Foreskin fibroblast (primary cell): ENCODE measurements at places on chromosomes 3 and 15.
A peak's percentile ranks its signal among the peaks of the same experiment; 100 is the strongest.

DNA sequence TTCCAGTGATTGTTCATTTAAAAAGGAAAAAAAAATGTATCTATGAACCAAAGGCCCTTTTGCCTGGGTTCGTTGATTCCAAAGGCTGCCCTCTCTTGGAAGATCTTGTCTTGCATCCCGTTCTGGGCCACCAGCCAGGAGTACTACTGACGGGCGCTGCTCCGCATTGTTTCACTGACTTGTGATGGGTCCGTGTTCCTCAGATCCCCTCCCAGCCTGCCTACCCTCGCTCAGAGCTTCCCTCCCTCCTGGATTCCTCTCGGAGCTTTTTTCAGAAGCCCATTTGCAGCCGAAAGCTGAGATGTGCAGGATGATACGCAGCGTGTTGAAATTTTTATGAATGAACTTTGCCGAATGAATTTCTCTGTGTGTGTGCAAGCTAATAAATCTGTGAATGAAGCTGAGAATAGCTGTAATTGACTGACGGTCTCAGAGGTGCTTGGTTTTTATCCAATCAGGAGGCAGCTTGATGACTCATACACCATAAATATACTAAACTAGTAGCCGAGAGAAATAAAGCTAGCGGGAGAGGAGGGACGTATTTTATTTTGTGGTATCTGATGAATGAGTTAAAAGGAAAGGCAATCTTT is at the start of gene SHC4:
Gene SHC4 (minus strand): TSS at position 396 of the 590 bp plus-strand sequence. CDS start 904 bp downstream, outside the sequence.
- DNase-seq = peak; percentile 79

DNA sequence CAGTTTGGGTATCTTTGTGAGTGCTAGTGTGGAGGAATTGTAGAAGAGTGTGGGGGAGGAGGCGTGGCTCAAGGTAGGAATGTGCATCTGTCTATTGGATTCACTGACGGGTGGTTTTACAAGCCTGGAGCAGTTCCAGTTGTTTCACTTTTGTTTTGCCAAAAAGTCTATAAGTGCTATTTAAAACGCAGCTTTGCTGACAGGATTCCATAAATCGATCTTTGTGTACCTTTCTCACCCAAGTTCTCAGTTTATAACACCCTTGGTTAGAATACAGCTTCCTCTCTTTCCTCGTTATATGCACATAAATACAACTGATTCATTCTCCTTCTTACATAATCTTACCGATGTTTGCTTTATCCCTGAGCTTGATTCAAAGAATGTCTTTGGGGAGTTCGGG is 123.2 kb upstream of the UBE2E2 start:
- DNase-seq = no peak

GRCh38 chr3:39911465-39912309 is 102.3 kb downstream of the MYRIP start:
- DNase-seq = peak; percentile 24

- no peak for DNase-seq
Observed at GRCh38 chr3:46996689-46997452, 17.4 kb downstream of the NBEAL2 start.

DNA sequence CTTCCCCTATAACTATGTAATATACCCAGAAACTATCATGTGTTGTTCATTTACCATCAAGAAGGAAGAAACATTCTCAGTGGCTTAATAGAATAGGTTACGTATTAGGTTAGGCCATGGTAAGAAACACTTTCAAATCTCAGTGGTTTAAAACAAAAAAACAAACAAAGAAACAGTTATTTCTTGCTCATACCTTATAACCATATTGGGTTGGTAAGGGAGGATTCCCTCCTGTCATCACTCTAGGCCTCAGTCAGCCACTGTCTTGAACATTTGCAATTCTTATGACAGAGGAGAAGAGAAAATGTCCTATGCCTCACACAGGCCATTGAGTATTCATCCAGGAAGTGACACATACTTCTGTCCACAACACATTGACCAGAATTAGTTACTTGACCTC is 727.7 kb upstream of the NECTIN3 start:
- peak; percentile 81 for DNase-seq

GRCh38 chr15:32098033-32098432 is 67.7 kb downstream of the CHRNA7 start:
- no peak for DNase-seq

DNA sequence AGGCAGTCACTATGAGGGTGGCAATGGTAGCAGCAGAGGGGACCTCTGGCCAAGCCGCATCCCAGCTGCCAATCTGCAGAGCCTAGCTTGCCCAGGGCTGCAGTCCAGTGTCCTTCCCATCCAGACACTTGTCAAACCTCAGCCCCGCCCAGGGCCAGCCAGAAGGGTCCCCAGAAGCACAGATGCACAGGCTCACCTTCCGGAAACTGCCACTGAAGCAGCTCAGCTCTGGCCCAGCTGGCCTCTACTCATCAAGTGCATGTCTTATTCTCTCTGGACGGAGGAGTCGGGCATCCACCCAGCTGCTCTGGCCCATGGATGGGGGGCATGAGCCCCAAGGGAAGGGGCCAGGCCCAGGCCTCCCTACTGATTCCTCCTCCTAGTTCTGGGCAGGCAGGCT is 69.2 kb downstream of the DNAJB8 start:
- DNase-seq = no peak

GRCh38 chr3:42846685-42847522 is 28.8 kb downstream of the CYP8B1 start:
- DNase-seq = no peak

- DNase-seq = no peak
Observed at GRCh38 chr15:59686389-59686788, 2.7 kb downstream of the BNIP2 start.

DNA sequence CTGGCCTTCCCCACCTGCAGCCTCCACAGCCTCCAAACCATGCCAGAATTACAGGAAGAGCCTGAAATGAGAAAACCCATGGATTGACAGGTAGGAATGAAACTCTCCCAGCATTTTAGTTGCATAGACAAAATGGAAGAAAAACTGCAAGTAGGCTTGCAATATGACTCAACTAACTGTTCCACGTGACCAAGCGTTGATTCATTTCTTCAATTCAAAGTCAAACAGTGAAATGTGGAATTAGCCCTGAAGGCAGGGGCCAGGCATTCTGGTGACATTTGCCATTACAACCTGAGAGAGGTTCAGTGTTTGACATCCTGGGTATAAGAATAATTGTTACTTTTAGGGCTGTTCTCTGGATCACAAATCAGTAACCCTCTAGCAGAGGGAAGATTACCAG is 676.5 kb upstream of the CFAP20DC start:
- DNase-seq = no peak

GRCh38 chr3:112327371-112327951 is 5.5 kb upstream of the CD200 start:
- DNase-seq = peak; percentile 26

- peak; percentile 60 for DNase-seq
Observed at GRCh38 chr3:104629038-104629437, 737.7 kb upstream of the ALCAM start.

- no peak for DNase-seq
Observed at GRCh38 chr15:58423205-58423604, 8.6 kb upstream of the LIPC start.

- peak; percentile 60 for DNase-seq
Observed at GRCh38 chr3:126883241-126883640, 99.7 kb upstream of the PLXNA1 start.

- no peak for DNase-seq
Observed at GRCh38 chr3:148073721-148074456, 623.8 kb upstream of the AGTR1 start.

- peak; percentile 55 for DNase-seq
Observed at GRCh38 chr15:67185621-67186225, 68.7 kb downstream of the AAGAB start.

GRCh38 chr3:1942781-1943180 is 155.9 kb upstream of the CNTN4 start:
- DNase-seq = no peak

DNA sequence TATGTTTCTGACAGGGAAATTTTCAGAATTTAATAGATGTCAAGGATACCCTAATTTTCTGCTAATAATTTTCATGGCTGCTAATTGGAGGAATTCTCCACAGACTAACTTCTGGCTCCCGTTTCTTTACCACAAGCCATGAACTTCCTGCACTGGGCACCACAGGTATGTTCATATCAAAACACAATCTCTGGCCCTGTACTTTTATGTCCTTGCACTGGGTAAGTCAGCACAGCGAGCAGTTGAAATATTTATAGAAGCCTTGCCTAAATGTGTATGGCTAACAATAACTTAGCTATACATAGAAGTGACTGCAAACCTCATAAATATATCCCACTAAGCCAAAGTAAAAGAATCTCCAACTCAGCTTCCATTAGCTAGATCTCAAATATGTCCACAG is 246.9 kb downstream of the ZIC1 start:
- no peak for DNase-seq

- no peak for DNase-seq
Observed at GRCh38 chr15:100973351-100974111, 54.4 kb downstream of the LRRK1 start.

- DNase-seq = peak; percentile 29
Observed at GRCh38 chr15:69784798-69785566, 312.7 kb downstream of the TLE3 start.

DNA sequence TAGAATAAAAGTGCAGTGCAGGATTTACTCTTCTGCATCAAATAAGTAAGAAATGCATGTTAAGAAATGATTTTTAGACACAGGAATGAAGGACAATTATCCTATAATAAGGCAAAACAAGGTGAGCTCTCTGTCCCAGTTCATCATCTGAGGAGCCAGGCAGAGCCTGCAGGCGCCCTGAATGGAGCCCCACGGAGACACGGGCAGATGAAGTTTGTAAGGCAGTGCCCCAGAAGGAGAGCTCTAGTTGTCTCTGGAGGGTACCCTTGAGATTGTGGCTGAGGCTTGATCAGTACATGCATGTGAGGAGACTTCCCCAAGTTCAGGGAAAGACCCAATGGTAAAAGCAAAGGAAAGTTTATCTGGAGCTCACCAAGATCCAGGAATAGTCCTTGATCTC is 50.3 kb downstream of the ATP10A start:
- no peak for DNase-seq

GRCh38 chr3:94136133-94136532 is 73.3 kb downstream of the NSUN3 start:
- no peak for DNase-seq

DNA sequence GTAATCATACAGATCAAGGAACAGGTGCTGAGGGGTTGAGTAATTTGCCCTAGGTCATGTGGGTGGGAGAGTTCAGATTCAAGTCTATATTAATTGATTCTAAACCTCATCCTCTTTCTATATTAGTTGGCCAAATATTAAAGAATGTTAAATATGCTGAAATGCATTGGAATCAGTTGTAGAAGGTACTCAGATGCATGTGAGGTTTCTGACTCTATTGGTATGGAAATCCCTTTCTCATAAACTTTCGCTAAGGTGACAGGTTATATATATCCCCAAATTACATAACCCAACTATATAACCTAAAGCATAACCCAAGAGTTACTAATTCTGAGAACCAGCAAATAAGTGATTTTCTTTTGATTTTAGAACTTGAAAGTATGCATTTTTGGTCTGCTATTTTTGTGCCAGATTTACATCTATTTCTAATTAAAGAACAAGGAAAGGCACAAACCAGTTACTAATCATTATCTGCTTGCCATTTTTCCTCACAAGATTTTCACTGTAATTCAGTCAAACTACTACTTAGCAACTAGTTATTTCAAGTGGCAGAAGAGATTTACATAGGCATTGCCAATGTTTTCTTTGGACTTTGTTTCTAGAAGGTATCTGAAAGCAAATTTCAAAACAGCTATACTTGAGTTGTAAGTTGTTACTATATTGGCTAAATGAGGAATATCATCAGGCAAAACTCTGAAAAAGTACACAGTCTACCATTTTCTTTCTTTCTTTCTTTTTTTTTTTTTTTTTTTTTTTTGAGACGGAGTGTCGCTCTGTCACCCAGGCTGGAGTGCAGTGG is 201.3 kb downstream of the RBMS3 start:
- DNase-seq = no peak

- no peak for DNase-seq
Observed at GRCh38 chr3:105733356-105733755, 135.5 kb downstream of the CBLB start.

GRCh38 chr3:170490828-170491560 is 72.3 kb downstream of the CLDN11 start:
- no peak for DNase-seq

DNA sequence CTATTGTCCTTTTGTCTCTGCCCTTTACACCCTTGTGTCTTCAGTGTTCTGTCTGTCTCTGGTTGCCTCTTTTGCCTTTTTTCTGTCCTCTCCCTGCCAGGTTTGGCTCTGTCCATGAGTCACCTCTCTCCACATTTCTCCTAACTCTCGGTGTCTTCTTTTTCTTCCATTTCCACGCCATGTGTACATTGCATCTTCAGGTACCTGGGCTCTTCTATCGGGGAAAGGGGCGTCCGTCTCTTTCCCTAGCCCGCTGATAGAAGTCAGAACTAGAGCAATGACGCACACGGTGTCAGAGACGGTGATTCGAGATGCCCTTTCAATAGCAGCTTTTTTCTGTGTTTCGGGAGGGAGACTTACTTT is 641 bp downstream of the OPA1 start:
- DNase-seq = peak; percentile 40

GRCh38 chr15:83533410-83533962 is 86.3 kb downstream of the SH3GL3 start:
- no peak for DNase-seq

GRCh38 chr3:46878781-46879436 is 1.4 kb downstream of the PTH1R start:
- no peak for DNase-seq

- peak; percentile 73 for DNase-seq
Observed at GRCh38 chr15:96354731-96355567, 24.4 kb downstream of the NR2F2 start.

DNA sequence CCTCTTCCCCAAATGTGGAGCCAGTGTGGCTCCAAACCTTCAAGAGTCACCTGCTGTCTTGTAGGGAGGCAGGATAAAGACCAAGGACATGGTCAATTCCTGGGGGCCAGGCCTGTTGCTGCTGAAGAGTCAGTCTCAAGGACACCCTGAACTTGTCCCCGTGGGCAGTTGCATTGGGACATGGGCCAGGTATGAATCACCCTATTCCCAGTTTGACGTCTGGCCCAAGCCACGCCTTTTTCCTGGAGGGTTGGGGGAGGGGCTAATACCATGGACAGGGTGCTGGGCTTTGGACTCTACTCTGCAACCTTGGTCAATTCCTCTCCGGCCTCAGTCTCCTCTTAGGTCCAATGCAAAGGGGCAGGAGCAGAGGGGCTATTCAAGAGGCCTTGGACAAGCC is 10.4 kb downstream of the ATP2B2 start:
- DNase-seq = peak; percentile 41

- DNase-seq = peak; percentile 97
Observed at GRCh38 chr3:143536817-143537535, 311.3 kb downstream of the SLC9A9 start.
